Caudate nucleus (tissue), 63 donors: ENCODE measurements at places on chromosomes 11 and 22.

GRCh38 chr11:28400331-28401100 lies 292.3 kb downstream of the METTL15 start:
- no peak for DNase-seq

DNA sequence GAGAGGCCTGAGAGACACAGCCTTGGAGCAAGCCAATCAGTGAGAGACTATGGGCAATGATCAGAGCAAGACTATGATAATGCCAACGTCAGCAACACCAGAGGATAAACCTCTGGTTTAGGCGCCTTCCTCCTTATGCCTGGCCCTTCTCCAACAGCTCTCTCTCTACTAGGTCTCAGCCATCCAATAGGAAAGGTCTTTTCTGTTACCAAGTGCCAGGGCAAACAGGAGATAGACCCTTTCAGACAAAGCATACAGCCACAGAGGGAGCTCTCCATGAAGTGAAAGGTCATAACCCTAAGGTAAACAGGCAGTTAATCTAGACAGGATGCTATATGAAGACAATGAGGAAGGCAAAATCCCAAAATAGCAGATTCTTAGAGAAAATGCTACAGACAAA lies 9.5 kb downstream of the STK33 start:
- DNase-seq = no peak

- peak; percentile 59 for DNase-seq
These were observed 17.3 kb downstream of the TRMU start for GRCh38 chr22:46352691-46353386.

GRCh38 chr11:106998116-106998915 lies 20.0 kb downstream of the GUCY1A2 start:
- DNase-seq = no peak

DNA sequence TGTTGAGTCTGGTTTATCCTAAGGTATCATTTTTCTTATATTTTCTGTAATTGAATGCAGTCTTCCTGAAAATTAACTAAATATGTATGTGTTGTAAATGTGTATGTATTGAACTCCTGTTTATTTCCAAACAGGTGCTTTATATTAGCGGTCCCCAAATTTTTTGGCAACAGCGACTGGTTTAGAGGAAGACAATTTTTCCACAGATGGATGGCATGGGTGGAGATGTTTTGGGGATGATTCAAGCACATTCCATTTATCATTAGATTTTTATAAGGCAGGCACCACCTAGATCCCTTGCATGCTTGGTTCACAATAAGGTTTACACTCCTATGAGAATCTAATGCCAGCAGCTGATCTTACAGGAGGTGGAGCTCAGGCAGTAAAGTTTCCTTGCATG lies 210.5 kb upstream of the ANO3 start:
- DNase-seq = no peak

DNA sequence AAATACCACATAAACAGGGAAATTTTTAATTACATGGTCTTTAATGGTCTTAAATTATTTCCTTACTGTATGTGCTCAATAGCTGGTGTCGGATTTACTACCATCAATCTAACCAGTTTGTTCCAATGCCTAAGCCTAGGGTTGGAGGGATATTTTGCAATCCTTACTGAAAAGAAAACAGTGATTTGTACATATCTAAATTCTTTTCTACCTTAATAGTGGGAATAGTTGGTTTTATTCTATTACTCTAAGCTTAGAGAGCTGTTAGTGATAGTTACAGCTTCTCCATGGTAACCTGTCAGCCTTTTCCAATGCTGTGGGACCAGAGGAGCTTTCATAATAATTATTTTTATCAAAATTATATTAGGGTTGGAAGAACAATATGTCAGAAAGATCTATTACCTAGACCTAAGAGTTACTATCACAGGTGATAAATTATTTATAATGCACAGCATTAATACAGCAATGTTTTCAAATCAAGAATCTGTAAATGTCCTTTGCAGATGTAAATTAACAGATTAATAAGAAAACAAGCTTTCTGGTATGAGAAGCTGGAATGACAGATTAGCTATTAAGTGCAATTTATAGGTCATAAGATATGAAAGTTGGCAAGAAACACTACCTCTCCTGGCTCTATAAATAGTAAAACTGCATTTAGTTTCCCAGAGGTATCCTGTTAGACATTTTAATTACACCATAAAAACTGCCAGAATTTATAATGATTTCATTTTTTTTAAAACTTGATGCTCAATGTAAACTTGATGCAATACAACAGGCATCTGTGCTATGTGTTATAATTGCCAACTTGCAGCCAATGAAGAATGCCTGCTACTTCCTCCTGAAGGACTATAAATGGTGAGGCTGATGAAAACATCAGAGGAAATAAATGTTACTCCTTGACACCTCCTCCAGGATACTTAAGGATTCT lies 262.0 kb upstream of the PITPNB start:
- DNase-seq = no peak

DNA sequence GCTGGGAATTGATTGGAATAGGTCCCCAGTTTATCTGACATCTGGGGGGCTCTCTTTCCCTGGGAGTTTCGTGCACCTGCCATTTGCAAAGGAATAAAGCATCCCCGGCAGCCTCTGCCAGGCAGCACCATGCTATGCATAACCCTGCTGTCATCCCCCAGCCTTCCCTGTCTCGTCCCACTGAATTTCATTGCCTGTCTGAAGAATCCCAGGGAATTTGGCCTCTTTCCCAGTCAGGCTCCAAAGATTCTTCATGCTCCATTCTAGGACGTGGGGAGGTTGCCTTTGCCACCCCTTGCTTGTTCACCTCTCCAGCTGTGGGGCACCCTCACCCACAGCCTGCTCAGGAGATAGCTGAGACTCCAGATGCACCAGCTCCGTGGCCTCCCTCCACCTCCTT lies 195.1 kb upstream of the TBCEL start:
- no peak for DNase-seq

GRCh38 chr11:122521626-122522025 lies 133.9 kb upstream of the UBASH3B start:
- DNase-seq = no peak

- DNase-seq = no peak
These were observed 23.3 kb downstream of the DKK3 start for GRCh38 chr11:11985016-11985715.

GRCh38 chr11:27475622-27476021 lies 3.0 kb upstream of the LGR4 start:
- DNase-seq = no peak

- DNase-seq = peak; percentile 32
These were observed 35.0 kb upstream of the SORL1 start for GRCh38 chr11:121417055-121417551.

DNA sequence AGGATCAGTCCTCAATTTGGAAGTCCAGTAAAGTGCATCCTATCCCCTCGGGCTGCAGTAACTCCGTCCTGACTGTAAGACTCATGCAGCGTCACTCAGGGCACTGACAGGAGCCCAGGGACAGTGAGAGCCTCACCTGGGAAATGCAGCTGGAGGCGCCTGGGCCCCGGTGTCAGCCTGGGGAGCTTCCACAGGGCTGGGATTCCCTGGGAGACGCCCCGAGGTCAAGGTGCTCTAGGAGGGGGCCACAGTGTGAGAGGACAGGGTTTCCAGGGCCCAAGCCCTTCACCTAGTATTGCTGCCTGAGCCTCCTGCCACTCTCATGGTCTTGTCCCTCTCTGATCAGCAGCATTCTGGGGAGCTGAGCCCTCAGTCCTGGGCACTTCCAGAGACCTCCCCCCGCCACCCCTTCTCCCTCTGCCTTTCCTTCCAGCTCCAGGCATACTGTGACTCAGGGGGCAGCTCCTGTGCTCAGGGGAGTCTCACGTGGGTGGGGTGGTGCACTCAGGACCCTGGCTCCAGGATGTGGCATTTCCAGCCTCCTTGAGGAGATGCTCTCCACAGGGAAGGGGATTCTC lies 99.1 kb upstream of the IGLL5 start:
- DNase-seq = no peak

DNA sequence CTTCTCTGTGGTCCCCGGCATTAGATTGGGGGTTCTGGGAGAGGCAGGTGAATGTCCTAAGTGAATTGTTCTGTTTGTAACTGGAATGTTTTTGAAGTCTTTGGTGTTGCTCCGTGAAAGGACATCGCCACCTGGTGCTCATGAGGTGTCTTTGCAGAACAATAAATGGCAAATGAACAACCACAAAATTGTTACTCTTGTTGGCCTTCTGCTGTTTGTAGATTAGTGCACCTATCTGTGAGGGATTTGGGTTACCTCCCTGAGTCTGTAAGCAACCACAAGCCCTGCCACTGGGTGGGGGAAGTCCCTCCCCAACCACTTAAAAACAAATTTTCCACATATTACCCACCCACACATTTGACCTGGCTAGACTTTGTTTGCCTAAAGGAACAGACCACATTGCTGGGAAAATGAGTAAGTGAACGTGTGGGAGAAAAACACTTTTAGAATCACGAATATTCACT lies 4.7 kb downstream of the MPEG1 start:
- peak; percentile 22 for DNase-seq

DNA sequence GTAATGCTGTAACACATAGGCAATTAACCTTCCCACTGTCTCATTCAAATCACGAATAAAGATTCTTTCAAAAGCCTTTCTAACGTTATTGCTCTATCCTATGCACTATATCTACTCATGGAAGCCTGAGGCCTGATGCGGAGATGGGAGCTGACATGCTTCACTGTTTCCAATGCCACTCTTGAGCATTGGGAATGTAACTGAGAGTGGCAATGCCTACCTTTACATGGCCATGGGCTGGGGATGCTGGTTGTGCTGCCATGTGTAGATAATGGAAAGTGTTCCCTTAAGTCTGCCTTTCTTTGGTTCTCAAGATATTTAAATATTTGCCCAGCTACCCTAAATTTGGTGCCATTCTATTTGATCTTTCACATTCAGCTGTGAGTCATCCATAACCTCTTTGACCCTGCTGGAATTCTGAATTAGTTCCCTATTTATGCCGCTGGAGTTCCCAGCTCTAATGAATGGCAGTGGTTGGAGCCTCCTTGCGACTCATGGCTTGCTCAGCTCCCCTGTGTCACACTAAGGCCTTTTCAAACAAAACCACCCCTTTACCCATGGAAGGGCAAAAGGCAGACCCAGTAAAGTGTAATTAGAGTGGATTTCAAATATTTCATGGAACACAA lies 21.4 kb upstream of the DKK3 start:
- DNase-seq = no peak
